ENCODE measurements at places on chromosomes 7 and 10. TPM values are rescaled to one million over a fixed set of nuclear protein-coding genes. Genes with fewer than 3 reads are reported as not detected.

KCNH2 gene
- total RNA-seq, result 3.8 TPM

CCL24 gene
- total RNA-seq, result 2.1 TPM

DNA sequence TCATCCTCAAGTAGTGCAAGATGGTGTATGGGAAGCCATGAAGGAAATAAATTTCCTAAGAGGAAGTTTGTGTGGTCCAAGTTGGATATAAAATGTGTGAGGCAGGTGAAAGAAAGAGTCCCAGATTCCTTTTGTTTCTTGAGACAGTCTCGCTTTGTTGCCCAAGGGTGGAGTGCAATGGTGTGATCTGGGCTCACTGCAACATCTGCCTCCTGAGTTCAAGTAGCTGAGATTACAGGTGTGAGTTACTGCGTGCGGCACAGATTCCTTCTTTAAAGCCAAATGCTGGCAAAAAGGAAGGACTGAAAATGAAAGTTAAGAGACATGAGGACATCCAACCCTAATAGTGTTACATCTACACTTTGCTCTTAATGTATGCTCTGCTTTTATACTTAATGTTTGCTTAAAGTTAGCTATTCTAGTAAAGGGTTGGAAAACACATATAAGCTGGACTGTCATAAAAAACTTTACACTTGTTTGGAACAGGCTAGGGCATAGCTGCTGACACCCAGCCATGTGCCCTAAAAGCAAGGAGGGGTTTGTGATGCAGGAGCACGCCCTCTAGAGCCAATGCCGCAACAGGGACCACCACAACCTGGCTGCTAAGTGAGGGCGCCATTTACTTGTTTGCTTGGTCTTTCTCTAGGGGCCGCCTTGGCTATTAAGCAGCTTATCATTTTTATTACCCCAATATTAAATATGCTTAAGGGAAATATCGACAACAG lies 34.5 kb downstream of the CLEC2L start:
- H3K27ac ChIP-seq, result no peak overlapping the region
- no peak overlapping the region for H3K4me3 ChIP-seq
- no peaks in the 10 kb centered on the region for H3K4me1 ChIP-seq
- no peaks in the 10 kb centered on the region for H3K36me3 ChIP-seq
- no peaks in the 10 kb centered on the region for H3K27me3 ChIP-seq

DNA sequence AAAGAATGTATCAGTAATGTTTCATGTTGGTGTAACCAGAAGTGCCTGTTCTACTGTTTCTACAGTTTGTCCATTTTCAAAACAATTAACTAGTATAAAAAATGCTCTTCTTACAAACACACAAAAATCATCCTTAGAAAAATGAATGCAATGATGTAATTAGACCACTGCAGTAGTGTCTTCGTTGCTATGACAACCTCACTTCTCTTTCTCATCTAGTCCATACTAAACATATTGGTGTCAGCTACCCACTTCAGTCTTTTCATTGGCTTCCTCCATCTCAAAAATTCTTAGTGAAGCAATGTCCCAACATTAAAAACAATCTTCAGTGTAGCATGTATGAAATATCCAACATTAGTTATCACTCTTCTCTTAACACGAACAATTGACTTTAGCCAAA lies 1265.8 kb downstream of the REEP3 start:
- no peak overlapping the region for H3K27ac ChIP-seq
- H3K36me3 ChIP-seq, result no peaks in the 10 kb centered on the region

GRCh38 chr7:12670743-12671520 lies 16.5 kb upstream of the ARL4A start:
- H3K27ac ChIP-seq, result no peak overlapping the region
- peaks cover 3% of the 10 kb centered on the region for H3K4me1 ChIP-seq
- H3K36me3 ChIP-seq, result no peaks in the 10 kb centered on the region
- no peak for DNase-seq
- H3K27me3 ChIP-seq, result no peaks in the 10 kb centered on the region
- no peak overlapping the region for H3K4me3 ChIP-seq
